ENCODE measurements at places on chromosomes 7 and 10. TPM values are rescaled to one million over a fixed set of nuclear protein-coding genes. Genes with fewer than 3 reads are reported as not detected.
A peak's percentile ranks its signal among the peaks of the same experiment; 100 is the strongest.

DNA sequence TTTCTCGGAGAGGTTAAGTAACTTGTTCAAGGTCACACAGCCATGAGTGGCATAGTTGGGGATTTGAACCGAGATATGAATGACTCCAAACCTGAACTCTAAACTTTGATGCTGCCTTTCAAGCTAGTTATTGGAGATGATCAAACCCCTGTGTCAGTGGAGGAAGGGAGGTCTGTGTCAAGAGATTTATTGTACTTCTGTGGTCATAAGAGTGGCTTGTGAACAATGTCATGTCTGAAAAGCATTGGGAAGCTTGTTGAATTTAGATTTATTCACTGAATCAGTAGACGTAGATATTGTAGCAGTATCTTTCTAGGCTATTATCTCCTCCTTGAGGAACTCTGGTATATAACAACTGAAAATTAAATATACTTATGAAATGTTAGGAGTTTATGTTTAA is 27.3 kb downstream of the SNX10 start:
- DNase-seq = no peak
- no peaks in the 10 kb centered on the region for H3K36me3 ChIP-seq
- no peaks in the 10 kb centered on the region for H3K27me3 ChIP-seq
- H3K27ac ChIP-seq = peak overlapping the region; percentile 26

AKR1C8 gene
- 0.26 TPM for total RNA-seq

DNA sequence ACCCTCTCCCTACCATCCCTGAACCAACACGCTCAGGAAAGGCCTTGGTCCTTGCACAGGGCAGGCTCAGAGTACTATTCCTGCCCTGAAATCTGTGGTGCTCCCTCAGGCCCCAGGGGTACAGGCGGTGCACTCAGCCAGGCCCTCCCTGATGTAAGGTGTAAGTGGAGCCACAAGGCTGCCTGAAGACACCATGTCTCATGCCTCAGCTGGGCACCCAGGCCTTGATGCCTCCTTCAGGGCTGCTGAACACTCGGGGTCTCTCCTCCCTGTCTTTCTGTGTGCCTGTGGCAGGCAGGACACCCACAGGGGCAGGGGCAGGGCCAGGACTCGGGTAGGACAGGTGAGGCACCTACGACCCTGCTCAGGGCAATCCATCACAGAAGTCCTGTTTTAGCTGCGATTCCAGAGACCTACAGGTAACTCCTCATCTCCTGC is 22.9 kb upstream of the ANTXRL start:
- H3K4me1 ChIP-seq = no peaks in the 10 kb centered on the region
- no peak overlapping the region for H3K4me3 ChIP-seq
- H3K27ac ChIP-seq = no peak overlapping the region
- no peaks in the 10 kb centered on the region for H3K36me3 ChIP-seq
- DNase-seq = peak; percentile 52

- peaks cover 19% of the 10 kb centered on the region for H3K4me1 ChIP-seq
- H3K27me3 ChIP-seq = no peaks in the 10 kb centered on the region
- no peak for DNase-seq
Measured at GRCh38 chr7:139718859-139719258, 58.9 kb downstream of the HIPK2 start.

SLK gene
- total RNA-seq = 52.1 TPM

GRCh38 chr7:130909881-130910672 is 176.1 kb upstream of the KLF14 start:
- peaks cover 11% of the 10 kb centered on the region for H3K36me3 ChIP-seq
- peaks cover 78% of the 10 kb centered on the region for H3K4me1 ChIP-seq
- peak overlapping the region; percentile 92 for H3K27ac ChIP-seq
- H3K4me3 ChIP-seq = peak overlapping the region; percentile 43
- H3K27me3 ChIP-seq = no peaks in the 10 kb centered on the region

DNA sequence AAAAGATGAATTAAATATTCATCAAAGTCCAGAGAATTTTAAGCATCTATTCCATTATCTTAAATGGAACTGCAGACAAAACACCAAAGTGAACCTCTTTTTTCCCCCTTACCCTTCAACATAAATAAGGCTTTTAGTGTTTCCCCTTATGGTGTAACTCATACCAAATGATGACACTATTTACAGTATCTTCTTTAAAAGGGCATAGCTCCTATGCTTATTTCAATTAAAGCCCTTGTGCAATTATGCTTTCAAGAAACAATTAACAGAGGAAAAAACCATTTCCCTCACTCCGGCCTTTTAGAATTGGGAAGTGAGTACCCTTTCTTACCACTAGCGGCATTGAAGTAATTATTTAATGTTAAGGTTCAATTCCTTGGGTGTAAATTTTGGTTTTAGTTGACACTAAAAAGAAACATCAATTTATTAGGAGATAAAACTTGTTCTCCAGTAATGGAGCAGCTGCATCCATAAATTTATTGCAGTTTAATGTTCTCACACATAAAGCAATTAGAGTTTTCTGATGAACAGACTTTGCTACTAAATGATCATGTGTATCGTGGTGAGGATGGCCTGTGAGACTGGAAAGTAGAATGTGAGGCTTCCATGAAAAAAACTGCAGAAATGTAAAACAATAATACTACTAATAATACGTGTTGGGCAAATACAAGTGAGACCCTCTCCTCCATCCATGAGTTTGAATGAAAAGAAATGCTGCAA is 661.3 kb downstream of the PARD3 start:
- no peak overlapping the region for H3K4me3 ChIP-seq
- H3K36me3 ChIP-seq = no peaks in the 10 kb centered on the region
- H3K27ac ChIP-seq = no peak overlapping the region
- no peak for DNase-seq
- H3K4me1 ChIP-seq = no peaks in the 10 kb centered on the region

DNA sequence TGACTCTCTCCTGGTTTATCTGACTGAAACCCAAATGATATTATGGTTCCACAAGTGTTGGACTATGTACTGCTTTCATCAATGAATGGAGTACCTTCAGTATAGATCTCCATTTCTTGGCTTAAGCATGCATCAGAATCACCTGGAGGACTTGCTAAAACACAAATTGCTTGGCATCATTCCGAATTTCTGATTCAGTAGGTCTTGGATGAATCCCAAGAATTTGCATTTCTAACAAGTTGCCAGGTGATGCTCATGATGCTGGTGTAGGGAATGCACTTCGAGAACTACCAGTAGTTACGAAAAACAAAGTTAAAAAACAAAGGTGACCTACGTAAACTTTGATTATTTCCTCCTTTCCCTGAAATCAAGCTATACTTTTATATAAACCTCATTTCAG is 119.0 kb upstream of the FEZF1 start:
- no peak for DNase-seq
- H3K4me3 ChIP-seq = no peak overlapping the region
- H3K4me1 ChIP-seq = no peaks in the 10 kb centered on the region
- no peaks in the 10 kb centered on the region for H3K36me3 ChIP-seq

DNA sequence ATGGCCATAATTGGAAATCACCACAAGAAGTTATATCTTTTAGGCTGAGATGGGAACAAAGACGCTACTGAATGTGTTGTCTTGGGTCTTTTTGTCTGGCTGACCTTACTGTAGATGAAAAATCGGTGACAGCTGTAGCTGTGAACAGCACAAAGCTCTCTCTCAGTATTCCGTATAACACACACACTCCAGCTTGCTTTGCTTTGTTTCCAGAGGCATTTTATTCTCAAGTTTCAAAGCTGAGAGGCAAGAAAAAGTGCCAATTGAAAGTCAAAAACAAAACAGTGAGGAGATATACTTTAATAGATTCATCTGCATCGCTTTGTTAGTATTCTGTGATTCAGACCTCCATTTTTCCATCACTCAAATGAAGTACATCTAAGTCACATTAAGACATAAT is 39.6 kb upstream of the CABCOCO1 start:
- H3K27ac ChIP-seq = peak overlapping the region; percentile 49
- peaks cover 14% of the 10 kb centered on the region for H3K4me1 ChIP-seq
- H3K27me3 ChIP-seq = no peaks in the 10 kb centered on the region
- no peak overlapping the region for H3K4me3 ChIP-seq

DNA sequence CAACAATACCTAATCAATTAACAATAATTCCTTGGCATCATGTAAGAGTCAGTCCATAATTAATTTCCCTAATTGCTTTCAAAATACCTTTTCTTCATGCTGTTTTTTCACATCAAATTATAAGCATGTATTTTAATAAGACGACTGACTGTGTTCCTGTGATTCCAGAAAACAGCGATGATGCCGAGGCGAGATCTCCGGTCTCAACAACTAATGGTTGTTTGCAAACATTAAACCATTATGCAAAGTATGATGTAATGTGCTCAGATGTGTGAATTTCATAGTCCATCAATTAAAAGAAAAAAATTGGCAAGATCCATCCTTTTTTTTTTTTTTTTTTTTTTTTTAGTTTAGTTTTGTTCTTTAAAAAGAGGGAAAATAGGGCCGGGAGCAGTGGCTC is 44.5 kb upstream of the PIP4K2A start:
- DNase-seq = no peak
- H3K27ac ChIP-seq = no peak overlapping the region
- H3K27me3 ChIP-seq = no peaks in the 10 kb centered on the region

DNA sequence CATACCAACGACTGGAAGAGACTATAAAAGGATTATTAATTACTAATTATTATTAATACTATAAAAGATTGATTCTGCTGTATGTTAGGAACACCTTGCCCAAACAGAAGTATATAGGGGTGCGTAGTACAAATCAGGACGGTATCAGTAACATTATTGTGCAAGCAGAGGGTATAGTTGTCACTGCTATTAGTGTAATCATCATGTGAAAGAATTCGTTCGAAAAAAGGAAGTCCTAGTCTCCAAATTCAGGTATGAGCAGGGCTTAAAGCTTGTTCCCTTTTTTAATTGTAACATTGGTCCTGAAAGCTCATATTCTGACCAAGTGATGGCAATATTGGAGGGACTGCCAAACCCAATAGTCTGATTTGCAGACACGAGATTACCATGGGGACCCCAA is 81.8 kb downstream of the THSD7A start:
- no peaks in the 10 kb centered on the region for H3K36me3 ChIP-seq
- no peaks in the 10 kb centered on the region for H3K27me3 ChIP-seq
- no peak overlapping the region for H3K4me3 ChIP-seq
- H3K27ac ChIP-seq = no peak overlapping the region
- no peaks in the 10 kb centered on the region for H3K4me1 ChIP-seq

DNA sequence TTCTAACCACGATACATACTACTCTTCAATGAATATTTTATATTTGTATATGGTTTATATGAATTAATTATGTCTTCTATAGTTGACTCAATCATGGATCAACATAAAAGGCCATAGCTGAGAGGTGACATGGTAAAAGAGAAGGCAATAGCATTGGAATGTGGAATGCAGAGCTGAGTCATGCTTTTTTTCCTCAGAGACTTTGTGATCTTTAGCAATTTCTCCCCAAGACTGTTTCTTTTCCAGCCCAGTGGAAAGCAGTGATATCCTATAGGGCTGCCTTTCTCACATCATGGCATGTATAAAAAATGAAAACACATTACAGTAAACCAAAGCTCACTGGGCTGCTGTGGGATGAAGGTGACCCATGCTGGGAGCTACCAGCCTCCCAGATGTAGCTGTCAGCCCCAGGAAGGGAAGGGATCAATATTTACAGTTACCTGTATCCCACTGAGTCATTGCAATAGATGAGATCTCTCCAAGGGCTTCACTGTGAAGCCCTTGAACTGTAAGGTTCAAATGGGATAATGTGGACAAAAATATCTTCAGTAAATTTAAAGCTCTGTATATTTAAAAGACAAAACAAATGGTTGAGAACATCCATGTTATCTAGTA is 30.2 kb downstream of the SLC39A12 start:
- H3K27me3 ChIP-seq = no peaks in the 10 kb centered on the region
- no peaks in the 10 kb centered on the region for H3K36me3 ChIP-seq
- no peak overlapping the region for H3K4me3 ChIP-seq
- no peak overlapping the region for H3K27ac ChIP-seq
- no peaks in the 10 kb centered on the region for H3K4me1 ChIP-seq
- no peak for DNase-seq

All from left lung (tissue), 14 donors.